NCI-H1694 treated with DMSO at 0.1 percent for 48 hours (cell line): ENCODE measurements at places on chromosomes 13 and 19.

DNA sequence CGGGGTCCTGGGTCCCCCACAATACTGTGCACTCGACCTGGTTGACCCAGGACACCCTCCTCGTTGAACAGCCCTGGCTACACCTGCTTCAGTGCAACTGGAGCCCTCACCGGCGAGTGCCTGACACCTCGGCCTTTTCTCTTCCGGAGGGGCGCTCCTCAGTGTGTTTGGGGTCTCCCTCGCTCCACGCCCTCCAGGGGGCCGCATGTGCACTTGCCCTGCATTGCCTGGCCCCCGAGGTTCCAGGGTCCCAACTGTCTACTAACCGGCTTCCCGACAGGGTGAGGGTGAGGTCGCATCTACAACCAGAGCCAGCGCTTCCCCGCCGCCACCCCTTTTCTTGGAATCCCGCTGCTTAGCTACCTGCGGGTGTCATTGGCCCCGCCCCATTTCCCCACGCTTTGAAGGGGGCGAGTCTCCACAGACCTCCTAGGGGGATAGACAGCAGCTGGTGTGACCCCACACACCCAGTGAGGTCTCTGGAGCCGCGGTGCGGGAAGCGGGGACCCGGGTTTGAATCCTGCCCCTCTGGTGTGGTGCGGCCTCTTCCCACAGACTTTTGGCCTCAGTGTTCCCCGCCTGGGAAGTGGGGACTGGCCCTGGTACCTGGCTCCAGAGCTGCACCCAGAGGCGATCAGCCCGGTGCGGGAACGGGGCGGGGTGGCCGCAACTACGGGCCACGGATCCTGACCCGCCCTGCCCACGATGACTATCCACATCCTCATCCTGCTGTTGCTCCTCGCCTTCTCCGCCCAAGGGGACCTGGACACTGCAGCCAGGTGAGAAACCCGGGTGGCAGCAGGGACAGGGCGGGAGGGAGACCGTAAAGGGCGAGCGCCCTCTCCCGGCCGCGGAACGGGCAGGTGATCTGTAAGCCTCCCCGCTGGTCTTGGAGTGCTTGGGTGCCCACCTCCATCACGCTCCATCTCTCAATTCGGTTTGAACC lies at the start of gene ADM5:
Gene ADM5, plus strand, starts transcription at position 462 of the 946 bp plus-strand sequence. Its CDS starts 244 bp downstream, at position 706.
- DNase-seq: peak; percentile 61

- no peak for DNase-seq
Observed at GRCh38 chr13:49821216-49822009, 28.9 kb upstream of the KPNA3 start.

- no peak for DNase-seq
Observed at GRCh38 chr13:46871557-46871956, 25.3 kb downstream of the HTR2A start.

DNA sequence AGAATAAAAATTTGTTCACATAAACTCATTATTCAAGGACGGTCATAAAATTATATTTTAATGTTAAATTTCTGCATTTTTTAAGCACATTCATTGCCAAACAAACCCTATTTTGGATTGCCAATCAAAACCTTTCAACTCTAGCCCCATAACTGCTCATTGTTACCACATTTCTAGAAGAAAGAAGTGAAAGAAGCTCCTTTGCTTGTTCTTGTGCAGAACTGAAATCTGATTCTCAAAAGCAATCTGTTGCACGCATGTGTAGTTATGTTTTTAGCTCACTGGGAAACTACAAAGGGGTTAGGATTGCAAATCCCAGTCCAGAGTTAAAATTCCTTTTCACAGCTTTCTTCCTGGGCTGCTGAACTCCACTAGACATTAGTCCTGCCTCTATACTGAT lies 109.5 kb upstream of the MIR17HG start:
- no peak for DNase-seq

- no peak for DNase-seq
Observed at GRCh38 chr13:106623799-106624460, 56.0 kb upstream of the ARGLU1 start.

GRCh38 chr19:4759388-4760284 lies 31.9 kb upstream of the FEM1A start:
- peak; percentile 17 for DNase-seq

DNA sequence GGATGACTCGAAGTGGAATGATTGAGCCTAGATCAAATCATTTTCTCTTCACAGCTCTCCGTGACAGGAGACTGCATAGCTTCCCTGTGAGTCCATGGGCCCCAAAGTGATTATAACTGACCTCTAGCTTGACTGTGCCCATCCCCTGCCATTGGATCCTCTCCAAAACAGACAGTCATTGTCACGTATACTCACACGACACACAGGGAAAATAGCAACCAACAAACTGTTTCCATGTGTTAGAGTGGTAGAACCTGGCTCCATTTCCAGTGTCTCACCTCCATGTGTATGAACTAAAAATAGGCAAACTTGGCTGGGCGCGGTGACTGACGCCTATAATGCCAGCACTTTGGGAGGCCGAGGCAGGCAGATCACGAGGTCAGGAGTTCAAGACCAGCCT lies 48.8 kb upstream of the NPAS1 start:
- no peak for DNase-seq

DNA sequence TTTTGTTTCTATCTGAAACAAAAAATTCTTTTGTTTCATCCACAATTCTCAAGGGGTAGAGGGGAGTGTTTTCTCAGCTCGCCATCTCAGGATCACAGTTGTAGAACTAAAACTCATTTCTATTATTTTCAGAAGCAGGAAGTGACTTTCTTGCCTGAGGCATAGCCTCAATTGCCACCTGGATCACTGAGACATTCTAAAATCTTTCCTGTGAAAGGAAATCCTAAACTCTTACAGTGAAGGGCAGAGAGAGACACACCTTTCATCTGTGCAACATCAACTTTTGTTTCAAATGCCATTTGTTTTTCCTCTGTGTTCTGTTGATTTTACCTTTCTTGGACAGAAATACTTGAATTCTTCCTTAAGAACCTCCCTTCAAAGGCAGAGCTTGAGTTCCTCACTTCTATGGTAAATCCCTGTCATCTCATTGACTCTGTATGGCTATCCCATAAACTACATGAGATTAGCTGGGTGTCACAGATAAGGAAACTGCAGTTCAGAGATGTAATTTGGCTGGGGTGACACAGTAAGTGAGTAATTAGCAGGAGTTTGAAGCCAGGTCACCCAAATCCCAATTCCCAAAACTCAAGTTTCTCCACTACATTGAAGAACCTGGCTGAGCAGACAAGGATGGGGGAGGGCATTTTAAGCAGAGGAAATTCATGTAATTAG lies 224.4 kb upstream of the HTR2A start:
- no peak for DNase-seq

- peak; percentile 50 for DNase-seq
Observed at GRCh38 chr13:72726726-72727416, 558 bp downstream of the MZT1 start.

GRCh38 chr13:110338441-110339101 lies 31.5 kb downstream of the COL4A2 start:
- no peak for DNase-seq

DNA sequence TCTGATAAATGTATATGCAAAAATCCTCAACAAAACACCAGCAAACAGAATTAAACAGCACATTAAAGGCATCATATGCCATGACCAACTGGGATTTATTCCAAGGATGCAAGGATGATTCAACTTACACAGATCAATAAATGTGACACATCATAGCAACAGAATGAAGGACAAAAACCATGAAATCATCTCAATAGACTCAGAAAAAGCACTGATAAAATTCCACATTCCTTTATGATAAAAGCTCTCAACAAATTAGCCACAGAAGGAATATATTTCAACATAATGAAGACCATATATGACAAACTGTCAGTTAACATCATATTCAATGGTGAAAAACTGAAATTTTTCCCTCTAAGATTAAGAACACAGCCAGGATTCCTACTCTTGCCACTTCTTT lies 691.6 kb downstream of the DIAPH3 start:
- no peak for DNase-seq

DNA sequence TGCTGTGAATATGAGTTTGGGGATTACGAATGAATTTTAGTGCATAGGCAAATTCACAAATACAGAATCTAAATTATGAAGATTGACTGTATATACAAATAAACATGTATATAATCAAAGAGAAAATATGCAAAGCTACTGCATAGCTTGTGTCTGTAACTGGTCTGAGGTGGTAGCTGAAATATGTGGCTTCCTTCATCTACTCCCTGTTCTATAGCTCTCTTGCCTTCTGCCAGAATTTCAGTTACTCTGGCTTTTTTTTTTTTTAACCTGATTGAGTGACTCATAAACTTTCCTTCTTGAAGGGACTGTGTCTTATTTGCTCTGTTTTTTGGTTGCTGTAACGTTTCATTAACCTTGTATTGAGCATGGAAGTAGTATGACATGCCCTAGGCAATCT lies 26.6 kb downstream of the DNAJC3 start:
- DNase-seq: no peak

DNA sequence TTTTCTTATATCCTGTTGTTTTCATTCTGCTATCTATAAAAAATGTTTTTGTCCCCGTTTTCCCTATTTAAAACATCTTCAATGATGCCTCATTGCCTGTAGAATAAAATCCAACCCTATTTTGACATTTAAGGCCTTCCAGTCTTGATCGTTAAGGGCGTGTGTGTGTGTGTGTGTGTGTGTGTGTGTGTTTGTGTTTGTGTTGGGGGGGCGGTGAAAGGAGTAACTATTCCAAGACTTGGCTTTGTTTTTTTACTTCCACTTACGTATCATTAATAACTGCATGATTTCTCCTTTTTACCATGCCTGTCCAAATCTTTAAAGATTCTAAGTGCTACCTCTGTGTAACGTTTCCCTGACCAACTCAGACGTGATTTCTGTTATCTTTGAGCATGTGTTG lies 784 bp downstream of the PIBF1 start:
- no peak for DNase-seq

GRCh38 chr19:27750391-27751043 lies 1462.4 kb downstream of the UQCRFS1 start:
- no peak for DNase-seq

- DNase-seq: no peak
Observed at GRCh38 chr13:94028234-94028633, 451.2 kb downstream of the DCT start.

- no peak for DNase-seq
Observed at GRCh38 chr13:46210362-46211083, 1.2 kb upstream of the LRRC63 start.

- DNase-seq: no peak
Observed at GRCh38 chr19:56118666-56119581, 2.2 kb downstream of the ZNF787 start.

DNA sequence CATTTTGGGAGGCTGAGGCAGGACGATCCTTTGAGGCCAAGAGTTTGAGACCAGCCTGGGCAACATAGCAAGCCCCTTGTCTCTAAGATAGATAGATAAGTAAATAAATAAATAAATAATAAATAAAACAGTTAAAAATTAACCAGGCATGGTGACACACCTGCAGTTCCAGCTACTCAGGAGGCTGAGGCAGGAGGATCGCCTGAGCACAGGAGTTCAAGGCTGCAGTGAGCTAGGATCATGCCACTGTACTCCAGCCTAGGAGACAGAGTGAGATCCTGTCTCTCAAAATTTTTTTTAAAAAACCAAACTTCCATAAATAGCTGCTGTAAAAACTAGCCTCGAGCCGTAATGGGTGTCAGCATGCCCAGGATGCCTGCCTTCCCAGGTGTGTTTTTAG lies 14.4 kb upstream of the NAXD start:
- no peak for DNase-seq

GRCh38 chr13:106987427-106987785 lies 419.5 kb upstream of the ARGLU1 start:
- DNase-seq: peak; percentile 64

DNA sequence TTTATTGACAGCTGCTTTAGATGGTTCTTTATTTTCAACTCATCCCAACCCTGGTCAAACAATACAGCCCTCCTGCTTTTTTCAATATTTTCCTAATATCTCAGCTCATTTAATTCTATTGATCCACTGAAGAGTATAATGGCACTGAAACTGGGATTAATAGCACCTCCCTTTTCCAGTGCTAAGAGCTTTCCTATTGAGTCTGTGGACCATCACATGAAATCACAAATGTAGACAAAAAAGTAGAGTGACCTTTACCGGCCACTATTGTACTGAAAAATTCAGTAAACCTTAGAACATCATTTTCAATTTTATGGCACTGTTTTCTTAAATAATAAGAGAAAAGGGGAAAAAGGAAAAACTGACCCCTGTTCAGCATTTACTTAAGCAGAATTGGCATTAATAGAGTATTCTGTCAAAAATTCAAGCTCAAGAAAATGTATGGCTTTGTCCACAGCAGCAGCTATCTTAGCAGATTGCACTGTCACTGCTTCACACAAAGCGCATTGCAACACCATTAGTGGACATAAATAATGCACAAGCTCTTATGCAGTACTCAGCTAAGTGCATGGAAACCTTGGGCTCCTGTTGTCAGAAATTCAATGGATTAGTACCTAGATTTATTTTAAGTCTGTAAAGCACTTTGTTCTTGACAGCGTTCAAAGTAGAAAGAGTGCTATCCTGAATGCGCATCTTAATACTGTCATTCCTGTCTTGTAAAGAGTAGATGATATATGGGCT lies 851.0 kb upstream of the KLHL1 start:
- no peak for DNase-seq

- DNase-seq: no peak
Observed at GRCh38 chr13:66273011-66273410, 957.1 kb downstream of the PCDH9 start.

- DNase-seq: no peak
Observed at GRCh38 chr13:20518660-20519100, 7.0 kb downstream of the CRYL1 start.

GRCh38 chr13:32951580-32951979 lies 64.6 kb upstream of the KL start:
- DNase-seq: no peak

DNA sequence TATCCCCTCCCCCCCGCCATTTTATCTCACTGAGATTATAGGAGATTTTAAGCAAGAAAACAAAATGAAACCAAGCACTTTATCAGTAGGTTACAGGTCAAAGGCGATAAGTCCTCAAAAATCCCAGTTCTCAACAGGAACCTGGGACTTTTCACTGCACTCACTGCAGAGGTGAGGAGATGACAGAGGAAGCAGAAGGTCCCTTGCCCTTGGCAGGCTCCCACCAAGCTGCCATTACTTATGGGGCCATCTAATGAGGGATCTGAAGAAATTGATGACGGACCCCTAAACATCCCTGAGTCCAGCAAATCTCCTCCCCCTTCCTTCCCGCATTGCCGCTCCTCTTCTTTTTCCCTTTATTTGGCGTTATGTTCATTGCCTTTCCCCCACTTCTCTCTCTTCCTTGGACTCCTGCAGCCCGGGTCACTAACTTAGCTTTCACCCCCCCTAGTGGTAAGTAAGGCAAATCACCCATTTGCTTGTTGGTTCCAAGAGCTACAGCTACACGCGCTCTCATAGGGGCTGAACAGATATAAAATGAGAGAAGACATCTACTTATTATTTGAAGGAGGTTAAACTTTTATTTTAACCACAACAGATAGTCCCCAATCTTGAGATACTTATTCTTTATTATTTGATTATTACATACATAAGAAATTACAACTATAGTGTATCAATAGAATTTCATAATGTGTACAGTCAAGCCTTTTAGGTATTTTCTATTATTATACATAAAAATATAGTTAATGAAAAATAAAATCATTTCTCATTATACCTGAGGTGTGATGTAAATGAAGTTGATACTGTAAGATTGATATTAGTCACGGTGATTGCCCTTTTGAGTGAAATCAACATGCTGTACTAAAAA lies 52.0 kb upstream of the ARGLU1 start:
- peak; percentile 44 for DNase-seq
